ENCODE measurements at places on chromosomes 2 and 18.

DNA sequence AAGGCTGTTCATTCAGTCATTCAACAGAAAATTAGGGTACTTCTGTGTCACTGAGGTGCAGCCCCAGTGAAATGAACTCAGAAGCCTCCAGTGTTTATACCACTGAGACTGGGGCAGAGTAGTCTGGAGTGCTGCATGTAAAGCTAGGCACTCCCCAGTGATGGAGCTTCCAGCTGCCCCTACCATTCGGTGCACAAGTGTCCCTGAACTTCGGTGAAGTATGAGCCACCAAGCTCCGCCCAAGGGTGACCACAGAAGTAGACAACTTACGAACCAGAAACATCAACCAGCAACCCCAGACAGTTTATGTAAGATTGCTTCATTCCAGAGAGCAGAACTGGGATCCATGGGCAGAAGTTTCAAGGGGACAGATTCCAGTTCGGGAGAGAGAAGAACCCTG, 70.6 kb upstream of the FOSL2 start:
- no peak for DNase-seq

DNA sequence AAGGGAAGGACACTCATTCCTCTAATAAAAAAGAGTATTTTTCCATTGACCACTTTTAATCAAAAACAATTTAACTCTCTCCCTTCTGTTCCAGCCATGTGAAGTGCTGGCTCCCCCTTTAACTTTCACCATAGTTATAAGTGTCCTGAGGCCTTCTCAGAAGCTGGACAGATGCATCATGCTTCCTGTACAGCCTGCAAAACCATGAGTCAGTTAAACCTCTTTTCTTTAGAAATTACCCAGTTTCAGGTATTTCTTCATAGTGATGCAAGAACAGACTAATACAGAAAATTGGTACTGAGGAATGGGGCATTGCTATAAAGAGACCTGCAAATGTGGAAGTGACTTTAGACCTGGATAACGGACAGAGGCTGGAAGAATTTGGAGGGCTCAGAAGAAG, 643.6 kb upstream of the DDX18 start:
- DNase-seq, result no peak

DNA sequence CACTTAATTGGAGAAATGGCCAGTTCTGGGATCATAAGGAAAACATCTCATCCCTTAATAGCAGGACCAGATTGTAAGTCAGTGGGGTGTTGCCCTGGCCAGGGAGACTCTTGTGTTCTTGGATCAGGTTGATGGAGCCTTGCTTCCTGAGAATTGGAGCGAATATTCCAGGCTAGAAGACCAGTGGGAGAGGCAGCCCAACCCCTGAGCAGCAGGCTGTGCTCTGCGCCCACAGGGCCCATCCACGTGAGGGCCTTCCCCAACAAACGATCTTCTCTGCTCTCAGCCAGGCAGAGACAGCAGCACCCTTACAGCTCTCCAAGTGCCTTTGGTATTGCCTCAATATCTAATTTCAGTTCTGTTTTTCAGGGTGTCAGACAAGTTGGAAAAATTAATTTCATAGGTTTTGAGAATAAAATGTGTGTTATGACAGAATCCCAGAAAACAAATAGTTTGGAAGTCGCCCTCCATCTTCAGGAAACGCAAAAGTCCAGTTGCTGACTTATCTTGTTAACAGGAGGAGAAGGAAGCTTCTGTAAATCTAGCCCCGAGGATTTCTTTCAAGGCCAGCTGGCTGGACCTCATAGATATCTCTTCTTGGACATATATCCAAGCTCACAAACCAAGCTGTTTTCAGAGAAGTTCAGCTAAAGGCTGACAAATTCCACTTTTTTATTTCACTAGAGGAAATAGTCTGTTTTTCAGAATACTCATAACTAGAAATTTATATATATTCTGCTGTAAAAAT, 105.5 kb downstream of the COPS8 start:
- no peak for DNase-seq

DNA sequence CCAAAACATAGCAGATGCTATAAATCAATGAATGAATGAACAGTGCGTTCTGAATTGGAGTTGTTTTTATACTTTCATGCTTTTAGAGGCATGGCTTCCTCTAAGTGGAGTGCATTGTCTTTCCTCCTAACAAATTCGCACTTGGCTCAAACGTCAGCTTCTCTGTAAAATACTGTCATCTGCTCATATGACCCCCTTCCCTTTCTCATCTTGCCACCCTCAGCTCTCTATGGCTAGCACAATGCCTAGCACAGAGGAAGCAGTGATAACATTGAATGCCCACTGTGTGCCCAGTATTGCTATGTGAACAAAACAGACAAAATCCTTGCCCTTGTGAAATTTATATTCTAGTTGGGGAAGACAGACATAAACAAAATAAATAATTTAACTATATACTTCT, 258.8 kb downstream of the MREG start:
- DNase-seq, result no peak

- DNase-seq, result no peak
Observed at GRCh38 chr2:59706729-59707128, 846.7 kb downstream of the BCL11A start.

GRCh38 chr2:71629771-71630453, 176.6 kb downstream of the DYSF start:
- DNase-seq, result no peak

- DNase-seq, result no peak
Observed at GRCh38 chr2:75698918-75699317, 11.8 kb downstream of the GCFC2 start.

- DNase-seq, result no peak
Observed at GRCh38 chr2:104092886-104093285, 761.0 kb upstream of the POU3F3 start.

DNA sequence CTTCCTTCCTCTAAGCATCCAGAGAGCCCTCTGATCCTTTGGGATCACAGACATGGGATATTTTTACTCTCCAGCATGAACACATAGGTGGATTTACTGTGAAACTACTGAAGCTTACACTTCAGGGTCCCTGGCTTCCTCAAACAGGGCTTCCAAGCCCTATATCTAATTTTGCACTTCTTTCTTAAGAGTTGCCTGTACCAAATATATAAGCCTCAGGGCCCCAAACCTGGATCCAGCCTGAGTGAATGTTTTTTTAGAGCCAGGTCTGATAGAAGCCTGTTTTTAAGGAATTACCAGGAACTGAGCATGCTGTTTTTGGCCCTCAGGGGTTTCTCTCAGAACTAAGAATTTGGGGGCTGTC, 13.2 kb upstream of the KCMF1 start:
- no peak for DNase-seq

All from PC-3 (cell line).